Effector CD8-positive, alpha-beta T cell (primary cell): ENCODE measurements at places on chromosomes 4 and X.
A peak's percentile ranks its signal among the peaks of the same experiment; 100 is the strongest.

GRCh38 chr4:24774452-24774851, 20.9 kb upstream of the SOD3 start:
- no peak for DNase-seq

DNA sequence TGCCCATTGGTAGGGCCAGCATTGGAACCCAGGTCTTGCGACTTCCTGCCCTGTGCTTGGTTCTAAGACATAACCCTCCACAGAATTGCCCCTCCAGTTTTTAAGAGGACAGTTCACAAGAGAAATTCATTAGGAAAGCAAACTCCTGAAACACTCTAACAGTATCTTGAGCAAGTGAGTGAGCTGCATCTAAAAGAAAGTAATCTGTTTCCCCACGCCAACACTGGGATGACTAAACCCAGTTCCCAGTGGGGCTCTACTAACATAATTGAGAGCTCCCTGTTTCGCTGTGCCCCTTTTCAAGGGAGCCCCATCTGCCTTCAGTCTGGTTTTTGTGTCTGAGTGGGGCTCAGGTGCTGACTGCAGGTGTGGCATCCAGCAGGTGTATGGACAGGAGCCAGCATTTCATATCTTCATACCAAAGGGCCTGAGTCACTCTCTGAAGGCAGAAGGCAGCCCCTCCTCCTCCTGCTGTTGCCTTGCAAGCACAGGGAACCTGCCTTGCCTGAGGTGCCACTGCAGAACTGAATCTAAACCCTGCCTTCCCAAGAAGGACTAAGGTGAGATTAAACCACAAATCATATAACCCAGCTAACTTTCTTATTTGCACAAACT, 8.0 kb downstream of the AMOT start:
- DNase-seq, result no peak

DNA sequence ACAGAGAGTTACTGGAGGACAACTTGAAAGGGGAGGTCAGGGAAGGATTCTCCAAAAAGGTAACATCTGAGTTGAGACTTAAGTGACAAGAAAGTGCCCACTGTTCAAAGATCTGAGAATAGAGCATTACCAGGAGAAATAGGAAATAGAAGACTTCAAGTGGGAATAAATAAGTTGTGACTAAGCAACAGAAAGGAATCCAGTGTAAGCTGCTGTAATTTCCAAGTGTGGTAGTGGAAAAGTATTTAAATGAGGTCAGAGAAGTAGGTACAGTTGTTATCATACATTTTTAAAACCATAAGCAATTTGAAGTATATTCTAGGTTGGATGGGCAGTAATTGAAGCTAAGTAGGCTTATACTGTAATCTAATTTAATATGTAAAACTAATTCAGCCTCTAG, 211.9 kb downstream of the FBXO8 start:
- no peak for DNase-seq

DNA sequence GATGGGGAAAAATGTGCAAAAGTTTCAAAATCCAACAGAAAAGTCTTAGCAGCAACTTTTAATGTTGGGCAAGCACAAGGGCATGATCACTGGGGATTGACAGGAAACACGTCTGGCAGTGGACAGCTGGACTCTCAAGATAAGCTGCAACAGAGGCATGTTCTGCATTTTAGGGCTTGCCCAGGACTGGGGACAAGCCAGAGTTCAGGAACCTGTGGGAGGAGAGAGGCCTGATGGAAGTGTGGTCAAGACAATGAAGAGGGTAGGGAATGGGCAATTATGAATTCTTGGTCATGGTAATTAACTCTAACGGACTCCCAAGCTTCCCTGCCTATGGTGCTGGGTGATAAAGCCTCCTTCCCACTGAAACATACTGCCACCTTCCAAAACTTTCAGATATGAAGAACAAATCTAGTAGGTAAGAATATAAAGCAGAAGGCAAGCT, 48.4 kb downstream of the ANXA3 start:
- no peak for DNase-seq

DNA sequence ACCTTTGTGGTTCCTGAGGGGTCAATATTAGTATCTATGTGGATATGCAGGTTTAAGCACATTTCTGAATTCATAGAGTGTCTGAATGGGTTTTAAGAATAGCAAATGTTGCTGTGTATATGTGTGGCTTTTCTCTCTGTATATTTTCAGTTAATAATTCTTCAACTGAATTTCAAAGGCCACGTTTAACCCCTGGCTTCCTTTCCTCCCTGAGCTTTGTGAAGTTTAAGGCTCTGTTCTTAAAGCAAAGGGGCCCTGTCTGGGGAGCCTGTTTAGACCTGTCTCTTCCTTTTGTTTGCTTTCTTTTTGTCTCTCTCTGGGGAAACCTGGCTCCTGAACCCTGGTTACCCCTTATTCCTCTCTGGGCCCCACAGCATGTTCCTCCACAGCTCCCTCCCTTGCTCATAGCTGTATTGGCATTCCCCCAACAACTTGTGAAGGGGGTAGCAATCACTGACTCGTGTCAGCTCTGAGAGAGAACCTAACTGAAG, 139.1 kb downstream of the COL4A6 start:
- DNase-seq, result no peak

GRCh38 chrX:32280921-32281320, 930.4 kb downstream of the DMD start:
- no peak for DNase-seq

DNA sequence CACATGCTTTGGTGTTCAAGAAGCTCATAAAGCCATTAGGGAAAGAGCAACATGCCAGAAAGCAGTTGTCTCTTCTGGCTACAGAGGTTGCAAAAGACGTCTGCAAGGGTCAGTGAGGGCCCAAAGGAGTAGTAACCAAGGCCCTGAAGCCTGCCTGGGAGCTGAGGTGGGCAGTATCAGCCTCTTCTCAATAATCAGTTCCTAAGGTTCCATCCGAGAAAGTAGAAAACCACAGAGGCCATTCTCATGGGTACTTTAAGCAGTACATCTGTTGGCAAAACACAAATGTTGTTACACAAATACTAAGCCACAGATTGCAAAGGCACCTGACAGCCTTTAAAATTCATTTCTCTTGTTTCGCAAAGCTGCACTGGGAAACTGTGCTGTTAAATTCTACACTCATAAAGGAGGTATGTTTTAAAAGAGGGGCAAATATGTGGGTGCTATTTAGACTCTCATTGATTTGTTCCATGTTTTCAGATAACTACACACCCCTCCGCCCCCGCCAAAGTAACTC, 37.7 kb downstream of the MECP2 start:
- DNase-seq, result no peak

- no peak for DNase-seq
Measured at GRCh38 chrX:46812445-46812844, 24.4 kb upstream of the RP2 start.

DNA sequence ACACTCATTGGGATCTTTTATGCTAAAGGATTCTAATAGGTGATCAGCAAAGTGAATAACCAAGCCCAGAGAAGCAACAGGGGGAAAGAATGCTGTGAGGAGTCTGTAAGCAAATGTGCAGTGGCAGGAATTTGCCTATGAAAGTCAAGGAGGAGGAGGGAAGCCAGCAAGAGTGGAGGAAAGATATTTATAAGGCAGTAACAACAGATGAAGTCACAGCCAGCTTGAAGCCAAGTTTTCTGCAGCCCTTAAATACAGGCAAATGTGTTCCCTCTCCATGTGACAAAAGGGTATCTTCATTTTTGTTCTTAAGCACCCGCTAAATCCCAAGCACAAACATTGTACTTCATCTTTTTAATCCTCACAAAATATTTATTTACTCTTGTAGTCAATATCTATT, 275.0 kb upstream of the CLNK start:
- DNase-seq, result no peak

DNA sequence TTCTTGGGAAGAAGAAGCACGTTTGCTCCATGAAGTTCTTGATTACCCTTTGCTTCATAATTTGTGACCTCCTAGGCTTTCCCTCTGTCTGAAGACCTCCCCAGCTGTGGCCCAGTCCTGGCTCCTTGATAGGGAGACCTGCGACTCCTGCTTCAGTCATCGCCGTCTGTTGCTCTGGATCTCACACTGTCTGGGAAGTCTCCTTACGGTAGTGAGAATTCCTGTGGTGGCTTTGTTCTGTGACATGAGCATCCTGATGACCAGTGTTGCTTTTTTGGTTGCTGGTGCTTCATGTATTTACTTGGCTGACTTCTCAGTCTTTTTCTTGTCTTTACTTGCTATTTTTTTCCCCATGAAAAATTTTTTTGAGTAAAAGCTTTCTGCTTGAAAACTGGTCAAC, 44.2 kb downstream of the JADE1 start:
- DNase-seq, result no peak

DNA sequence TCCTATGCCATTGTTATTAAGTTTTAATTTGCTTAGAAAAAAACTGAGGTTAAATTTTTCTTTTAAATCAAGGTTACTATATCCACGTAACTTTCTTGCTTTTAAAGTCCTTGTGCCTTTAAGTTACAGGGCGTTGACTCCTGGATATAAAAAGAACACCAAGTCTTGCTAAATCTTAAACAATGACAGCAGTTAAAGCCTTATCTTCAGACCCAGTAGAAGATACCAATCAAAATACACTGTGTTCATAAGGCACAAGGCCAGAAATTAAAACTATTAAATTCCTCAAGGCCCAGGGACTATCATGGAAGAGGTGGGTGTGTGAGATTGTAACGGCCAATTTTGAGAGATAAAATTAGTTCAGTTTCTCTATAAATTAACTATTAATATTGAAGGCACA, 60.4 kb downstream of the PAGE2 start:
- no peak for DNase-seq

DNA sequence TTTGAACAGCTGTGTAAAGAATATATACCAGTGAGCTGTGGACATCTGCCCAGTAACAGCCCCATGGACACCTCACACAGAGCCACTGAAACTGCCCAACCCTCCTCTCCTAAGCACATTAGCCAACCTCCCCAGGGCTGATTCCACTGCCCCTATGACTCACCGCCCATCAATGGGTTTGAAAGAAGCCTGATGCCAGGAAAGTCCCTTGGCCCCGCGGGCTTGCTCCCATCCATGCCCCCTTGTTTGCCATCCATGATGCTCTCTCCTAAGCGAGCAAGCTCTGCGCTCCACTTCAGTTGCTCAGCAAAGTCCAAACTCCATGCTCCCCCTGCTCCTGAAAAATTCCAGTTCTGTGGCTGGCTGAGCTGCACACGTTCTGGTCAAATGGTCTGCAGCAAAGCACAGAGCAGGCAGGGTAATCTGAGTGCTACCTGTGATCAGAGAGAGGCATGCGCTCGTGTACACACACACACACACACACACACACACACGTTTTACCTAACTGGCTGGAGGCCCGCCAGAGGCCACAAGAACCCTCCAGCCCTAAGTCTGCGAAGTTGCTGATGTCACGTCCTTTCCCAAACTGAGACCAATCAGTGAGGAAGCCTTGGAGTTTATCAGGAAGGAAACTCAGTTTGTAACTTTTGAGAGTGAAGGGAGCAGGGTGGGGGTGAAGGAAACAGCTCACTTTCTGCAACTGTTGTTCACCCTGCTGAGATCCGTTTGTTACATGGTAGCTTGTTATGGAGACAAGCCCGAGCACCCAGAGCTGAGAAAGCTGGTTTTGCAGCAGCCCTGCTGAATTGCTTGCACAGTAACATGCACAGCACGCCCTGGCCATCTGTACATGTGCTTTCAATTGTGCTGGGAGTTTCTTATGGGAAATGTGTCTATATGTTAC, at the start of gene ASB9:
Gene ASB9 (minus strand): TSS at position 466 of the 904 bp plus-strand sequence. CDS start 209 bp downstream, at position 257.
- peak; percentile 0 for DNase-seq

DNA sequence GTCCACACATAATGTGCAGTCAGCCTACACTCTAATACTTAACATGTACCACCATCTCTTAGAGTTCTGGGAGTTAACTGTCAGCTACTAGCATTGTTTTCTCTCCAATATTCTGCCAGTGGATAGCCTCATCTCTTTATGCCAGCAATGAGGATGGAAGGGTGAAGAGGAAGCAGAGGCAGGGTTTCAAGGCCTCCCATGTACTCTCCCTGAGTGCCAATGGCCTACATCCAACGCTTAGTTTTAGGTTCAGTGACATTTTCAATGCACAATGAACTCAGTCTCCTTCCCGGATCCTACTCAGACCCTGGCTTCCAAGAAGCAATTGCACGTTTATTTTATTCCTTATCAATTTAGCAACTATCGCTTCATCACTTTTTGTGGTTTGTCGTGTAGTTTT, 686.1 kb downstream of the DMD start:
- DNase-seq, result no peak
